Stimulated activated naive B cell treated with anti-CD40 and anti-IgM and Interleukin-4, amounts not matched to agents 10 μg/mL and 1 μg/mL and 100 μg/mL, for 72 hours (primary cell): ENCODE measurements at places on chromosomes 12 and 14.

DNA sequence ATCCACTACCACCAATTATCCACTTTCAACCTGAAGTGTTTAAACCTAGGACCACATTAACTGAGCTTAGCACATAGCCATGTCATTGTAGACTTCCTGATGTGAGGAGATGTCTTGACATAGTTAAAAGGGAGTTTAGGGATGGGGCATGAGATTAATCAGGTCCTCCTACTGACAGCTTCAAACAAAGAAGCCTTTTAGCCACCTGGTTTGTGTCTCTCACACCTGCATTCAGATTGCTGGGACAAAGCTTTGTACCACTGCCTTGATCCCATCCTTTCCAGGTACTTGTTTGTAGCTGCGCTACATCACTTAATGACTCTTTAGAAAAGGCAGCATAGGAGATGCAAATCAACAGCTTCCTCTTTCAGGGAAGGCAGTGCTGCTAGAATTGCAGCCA, 340.7 kb upstream of the DDHD1 start:
- DNase-seq: no peak

DNA sequence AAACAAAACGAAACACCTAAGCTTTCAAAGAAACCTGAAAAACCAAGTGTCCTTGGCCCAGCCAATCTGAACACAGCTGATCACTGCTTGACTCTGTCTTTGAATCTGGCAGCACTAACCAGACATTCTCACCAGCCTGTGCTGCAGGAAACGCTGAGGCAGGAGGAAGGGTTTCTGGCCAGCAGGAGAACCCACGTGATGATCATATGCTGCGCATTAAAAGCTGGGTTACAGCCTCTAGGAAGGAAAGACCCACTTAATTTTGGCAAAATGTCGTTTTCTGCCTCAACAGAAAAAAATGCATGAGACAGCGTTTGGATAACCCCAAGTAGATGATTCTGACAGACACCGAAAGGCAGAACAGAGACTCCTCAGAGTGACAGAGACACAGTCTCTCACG, 9.8 kb downstream of the APPL2 start:
- DNase-seq: peak; percentile 8

DNA sequence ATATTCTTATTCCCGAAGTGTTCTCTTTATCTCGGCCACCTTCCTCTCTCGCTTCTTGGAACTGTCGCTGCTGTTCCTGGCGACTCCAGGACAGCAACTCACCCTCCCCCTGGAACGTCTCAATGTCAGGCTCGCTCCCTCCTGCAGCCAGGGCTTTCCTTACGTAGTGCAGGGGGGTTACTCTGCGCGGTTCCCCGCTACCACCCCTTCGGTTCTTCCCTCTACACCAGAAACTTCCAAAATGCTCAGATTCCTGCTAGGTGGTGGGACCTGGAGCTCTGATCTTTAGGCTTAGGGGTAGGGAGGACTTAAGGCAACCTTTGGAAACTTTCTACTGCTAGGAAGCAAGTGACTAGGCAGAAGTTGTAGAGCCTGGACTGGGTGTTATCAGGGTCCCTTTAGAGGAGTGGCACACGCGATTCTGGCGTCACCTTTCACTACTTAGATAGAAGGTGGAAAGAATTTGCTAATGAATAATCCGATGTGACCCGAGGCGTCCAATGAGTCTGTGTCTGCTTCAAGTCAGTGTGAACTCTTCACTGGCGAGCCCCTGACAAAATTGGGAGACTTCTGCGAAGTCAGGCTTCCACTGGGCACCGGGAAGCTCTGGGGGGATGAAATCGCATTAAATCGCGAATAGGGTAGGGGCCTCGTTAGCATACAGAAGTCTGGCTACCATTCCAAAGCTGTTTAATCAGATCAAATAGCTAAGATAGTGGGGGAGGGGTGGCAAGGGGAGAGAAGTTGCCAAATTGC, 900 bp upstream of the DPF3 start:
- DNase-seq: no peak

GRCh38 chr12:1913377-1914113, 4.9 kb downstream of the CACNA2D4 start:
- no peak for DNase-seq

GRCh38 chr14:93285044-93285443, 47.8 kb downstream of the BTBD7 start:
- no peak for DNase-seq

DNA sequence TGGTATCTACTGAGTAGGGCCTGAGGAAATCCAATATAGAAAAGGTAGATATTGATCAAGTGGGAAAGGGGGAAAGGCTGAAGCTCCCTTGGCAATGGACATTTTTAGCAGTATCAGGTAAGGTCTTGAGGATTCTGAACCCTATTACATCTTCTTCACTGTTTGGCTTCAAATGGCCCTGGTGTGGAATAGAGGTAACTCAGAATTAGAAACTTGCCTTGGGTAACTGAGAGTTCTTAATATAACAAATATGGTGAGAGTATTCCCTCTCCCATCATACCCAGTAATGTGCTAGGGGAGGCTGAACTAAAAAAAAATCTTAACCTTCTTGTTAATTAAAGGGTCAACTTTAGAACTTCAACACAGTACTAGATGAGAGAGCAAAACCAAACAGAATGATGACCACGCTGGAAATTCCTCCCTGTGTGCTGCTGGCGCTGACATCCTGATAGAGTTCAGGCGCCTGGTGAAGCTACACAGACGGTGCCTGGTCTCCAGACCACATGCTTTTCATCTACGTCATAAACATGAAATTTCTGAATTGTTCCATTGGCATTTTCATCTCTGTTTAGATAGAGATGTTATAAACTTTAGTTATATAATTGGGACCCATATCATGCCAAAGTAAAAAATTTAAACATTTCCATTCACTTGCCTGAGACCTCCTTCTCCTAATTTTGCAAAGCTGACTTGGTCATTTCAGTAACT, 128.3 kb downstream of the AKAP6 start:
- no peak for DNase-seq

DNA sequence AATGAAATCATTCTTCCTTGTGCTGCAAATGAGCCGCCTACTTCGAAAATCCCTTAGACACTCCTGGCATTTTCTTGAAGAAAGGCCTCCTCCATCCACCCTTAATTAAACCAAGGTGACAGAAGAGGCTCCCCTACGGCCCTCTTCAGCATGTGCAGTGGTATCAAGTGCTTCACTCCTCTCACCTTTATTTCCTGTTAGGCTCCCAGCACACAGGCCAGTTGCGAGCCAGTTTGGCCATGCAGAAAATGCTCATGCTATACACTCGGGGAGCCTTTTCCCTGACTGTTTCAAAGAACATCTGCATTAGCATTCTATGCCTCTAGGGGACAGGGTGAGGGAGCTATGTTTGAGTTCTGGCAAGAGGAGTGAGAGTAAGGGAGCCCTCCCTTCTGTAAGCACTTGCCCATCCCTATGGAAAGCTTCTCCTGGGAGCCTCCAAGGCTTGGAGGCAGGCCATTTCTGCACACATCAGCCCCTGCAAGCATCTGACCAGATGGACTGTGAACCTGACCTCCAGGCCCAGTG, 291.5 kb downstream of the RPS29 start:
- DNase-seq: no peak
